ENCODE measurements at places on chromosomes 1 and 21.

DNA sequence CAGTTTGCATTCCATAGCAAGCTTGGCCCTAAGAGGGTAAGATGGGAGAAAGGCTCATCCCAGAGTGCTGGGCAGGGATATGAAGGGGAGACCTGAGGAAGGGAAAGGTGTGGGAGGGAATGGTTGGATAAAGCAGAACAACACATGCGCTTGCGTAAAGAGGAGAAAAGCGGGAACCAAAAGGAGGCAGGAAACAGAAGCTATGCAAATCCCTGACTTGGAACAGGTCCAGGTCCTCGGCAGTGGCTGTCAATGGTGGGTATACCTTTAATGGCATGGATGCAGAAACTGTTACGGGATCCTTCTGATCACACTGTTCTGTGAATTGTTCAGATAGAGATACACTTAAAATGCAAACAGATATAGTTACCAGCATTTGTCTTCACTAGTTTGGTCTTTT is 455.6 kb downstream of the SIPA1L2 start:
- no peak for DNase-seq

- DNase-seq = no peak
Measured at GRCh38 chr1:241598249-241598648, 41.9 kb downstream of the CHML start.

- DNase-seq = no peak
Measured at GRCh38 chr1:157226739-157227138, 88.5 kb upstream of the ETV3 start.

GRCh38 chr1:97396463-97396862 is 524.4 kb downstream of the DPYD start:
- no peak for DNase-seq

GRCh38 chr1:216702170-216702569 is 21.1 kb downstream of the ESRRG start:
- DNase-seq = no peak

- DNase-seq = no peak
Measured at GRCh38 chr21:42406201-42406621, 2.5 kb downstream of the UBASH3A start.

DNA sequence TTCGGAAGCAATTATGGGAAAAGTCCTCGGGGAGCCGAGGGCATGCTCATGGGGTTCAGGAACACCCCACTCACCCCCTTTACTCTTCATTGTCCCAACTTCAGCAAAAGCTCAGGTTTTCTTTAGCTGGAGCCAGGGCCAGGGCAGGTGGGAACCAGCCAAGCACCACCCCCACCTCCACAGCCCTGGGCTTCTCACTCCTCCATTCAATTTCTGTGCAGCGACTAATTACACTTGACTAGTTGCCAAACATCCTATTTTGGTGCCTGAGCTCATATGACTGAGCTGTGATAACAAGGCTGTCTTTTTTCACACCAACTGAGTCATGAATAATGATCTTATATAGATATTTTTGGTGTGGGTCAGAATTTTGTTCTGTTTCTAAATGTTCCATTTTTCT is 257.2 kb upstream of the AJAP1 start:
- DNase-seq = no peak

DNA sequence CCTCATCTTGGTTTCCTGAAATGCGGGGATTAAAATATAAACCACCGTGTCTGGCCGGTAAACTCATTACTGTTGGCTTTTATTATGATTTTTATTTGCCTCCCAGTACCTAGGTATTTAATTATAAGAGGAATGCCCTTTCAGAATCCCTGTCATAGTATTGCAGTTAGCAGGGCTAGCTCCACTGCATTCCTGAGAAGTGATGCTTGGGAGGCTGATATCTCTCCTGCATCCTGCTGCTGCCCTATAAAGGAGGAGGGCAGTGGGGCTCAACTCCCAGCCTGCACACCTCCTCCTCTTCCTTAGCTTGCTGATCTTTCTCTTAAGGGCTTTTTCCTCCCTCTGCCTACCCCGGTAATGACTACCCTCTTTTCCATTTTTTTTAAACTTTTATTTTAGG is 19.9 kb upstream of the DISC1 start:
- no peak for DNase-seq

GRCh38 chr21:31443736-31444521 is 99.9 kb upstream of the TIAM1 start:
- no peak for DNase-seq

GRCh38 chr1:96752394-96752793 is 30.8 kb downstream of the PTBP2 start:
- DNase-seq = no peak

- no peak for DNase-seq
Measured at GRCh38 chr1:218466341-218467010, 121.3 kb downstream of the TGFB2 start.

DNA sequence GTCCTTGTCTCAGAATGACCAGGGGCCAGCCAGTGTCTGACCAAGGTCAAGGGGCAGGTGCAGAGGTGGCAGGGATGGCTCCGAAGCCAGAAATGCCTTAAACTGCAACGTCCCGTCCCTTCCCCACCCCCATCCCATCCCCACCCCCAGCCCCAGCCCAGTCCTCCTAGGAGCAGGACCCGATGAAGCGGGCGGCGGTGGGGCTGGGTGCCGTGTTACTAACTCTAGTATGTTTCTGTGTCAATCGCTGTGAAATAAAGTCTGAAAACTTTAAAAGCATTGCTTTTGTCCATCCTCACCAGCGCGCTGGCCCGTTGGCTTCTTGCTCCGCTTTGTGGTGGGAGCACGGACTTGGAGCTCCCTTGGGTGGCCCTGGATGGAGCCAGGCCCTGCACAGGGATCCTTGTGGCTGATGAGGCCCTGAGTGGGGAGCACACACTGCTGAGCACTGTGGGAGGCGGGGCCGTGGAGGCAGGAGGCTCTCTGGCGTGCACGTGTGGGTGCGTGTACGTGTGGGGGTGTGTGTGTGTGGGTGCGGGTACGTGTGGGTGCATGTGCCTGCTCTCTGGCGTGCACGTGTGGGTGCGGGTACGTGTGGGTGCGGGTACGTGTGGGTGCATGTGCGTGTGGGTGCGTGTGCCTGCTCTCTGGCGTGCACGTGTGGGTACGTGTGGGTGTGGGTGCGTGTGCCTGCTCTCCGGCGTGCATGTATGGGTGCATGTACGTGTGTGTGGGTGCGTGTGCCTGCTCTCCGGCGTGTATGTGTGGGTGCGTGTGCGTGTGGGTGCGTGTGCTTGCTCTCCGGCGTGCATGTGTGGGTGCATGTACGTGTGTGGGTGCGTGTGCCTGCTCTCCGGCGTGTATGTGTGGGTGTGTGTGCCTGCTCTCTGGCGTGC is 18.0 kb downstream of the RNF223 start:
- no peak for DNase-seq

DNA sequence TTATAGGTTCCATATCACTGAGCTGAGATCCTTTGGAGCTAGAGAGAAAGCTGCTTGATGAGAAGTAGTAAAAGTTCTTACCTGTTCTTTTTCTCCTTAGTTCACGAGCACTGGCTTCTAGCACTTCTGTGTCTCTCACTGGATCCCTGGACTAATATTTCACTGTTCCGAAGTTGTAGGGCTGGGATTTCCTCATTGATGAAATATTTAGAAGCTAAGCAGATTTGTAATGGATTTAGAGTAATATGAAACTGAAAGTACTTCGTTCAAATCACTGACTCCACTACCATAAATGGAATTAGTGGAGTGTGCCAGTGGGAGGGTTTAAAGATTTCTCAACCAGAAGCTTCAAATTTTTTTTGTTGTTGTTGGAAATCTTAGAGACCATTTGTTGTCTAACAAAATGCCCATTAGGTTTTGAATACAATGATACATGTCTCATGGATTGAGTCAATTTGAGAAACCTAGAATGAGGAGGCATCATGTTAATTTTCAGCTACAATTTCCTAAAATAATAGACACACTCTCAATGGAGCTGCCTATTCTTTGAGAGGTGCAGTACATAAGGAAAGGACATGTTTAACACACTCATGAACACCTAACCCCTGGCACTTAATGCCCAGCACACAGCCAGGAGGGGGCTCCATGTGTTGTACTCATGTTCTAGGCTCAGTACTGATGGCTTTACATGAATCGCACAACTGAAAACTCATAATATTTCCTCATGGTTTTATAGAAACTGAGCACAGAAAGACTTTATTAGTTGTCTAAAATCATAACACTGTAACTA is at the start of gene GBP1:
TSS of gene GBP1 (minus strand) at position 130 of the 790 bp plus-strand sequence. CDS start 1,974 bp downstream, outside the sequence.
- DNase-seq = no peak

DNA sequence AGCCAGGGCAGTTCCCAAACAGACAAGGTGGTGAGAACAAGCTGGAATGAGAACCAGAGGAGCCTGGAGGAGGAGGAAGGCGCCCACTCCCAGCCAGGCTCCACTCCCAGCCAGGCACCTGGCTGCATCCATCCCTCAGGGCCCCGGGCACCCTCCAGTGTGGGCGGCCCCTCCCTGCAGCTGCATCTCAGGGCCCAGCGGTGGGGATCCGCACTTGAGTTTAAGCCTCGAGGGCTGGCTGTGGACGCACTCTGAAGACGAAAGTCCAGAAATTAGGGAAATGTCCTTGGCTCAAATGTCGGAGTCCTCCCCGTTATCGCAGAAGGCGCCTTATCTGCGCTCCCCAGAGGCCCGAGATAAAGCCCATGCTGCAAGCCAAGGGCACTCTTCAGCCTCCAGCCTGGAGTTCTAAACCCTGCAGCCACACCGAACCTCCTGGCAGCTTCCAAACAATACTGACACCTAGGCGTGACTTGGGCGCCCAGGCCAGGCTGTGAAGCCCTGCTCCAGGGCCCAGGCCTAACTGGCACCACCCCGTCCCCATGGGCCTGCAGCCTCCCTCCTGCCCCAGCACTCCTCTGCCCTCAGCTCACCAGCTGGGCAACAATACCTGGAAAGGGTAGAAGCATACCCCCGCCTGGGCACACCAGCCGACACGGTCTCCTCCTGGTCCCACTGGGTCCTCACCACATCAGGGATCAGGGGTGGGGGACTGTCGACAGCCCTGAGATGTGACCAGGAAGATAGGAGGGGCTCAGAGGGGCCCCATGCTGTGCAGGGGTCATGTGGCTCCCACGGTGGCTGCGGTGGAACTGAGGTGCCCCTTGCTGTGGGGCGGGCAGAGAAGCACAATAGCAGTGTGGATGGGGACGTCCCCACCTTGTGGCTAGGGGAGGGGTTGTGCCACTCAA is 184.8 kb upstream of the VAMP3 start:
- no peak for DNase-seq

GRCh38 chr1:215044151-215044550 is 38.4 kb upstream of the KCNK2 start:
- no peak for DNase-seq

GRCh38 chr21:29386803-29387202 is 88.1 kb downstream of the BACH1 start:
- DNase-seq = no peak

DNA sequence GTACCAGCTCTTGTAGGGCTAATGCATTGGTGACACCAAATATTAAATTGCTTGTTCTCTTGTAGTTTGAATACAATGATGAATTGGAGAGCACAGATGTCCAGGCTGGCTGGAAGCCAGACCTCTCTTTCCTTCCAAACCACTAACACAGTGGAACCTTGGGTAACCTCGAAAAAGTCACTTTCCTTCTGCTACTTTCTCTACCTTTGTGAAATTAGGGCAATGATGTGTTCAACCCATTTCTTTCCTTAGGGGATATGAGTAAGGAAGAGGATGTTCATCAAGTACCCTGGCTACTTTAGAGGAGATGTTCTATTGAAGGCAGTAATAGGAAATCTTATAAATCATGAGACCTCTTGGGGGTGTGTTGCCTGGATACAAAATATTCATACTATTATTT is 55.7 kb downstream of the XCL2 start:
- no peak for DNase-seq

- no peak for DNase-seq
Measured at GRCh38 chr1:152141971-152142584, 16.9 kb downstream of the RPTN start.

- no peak for DNase-seq
Measured at GRCh38 chr21:41648591-41649031, 118.2 kb downstream of the RIPK4 start.

- no peak for DNase-seq
Measured at GRCh38 chr1:231970684-231971083, 344.1 kb downstream of the DISC1 start.

DNA sequence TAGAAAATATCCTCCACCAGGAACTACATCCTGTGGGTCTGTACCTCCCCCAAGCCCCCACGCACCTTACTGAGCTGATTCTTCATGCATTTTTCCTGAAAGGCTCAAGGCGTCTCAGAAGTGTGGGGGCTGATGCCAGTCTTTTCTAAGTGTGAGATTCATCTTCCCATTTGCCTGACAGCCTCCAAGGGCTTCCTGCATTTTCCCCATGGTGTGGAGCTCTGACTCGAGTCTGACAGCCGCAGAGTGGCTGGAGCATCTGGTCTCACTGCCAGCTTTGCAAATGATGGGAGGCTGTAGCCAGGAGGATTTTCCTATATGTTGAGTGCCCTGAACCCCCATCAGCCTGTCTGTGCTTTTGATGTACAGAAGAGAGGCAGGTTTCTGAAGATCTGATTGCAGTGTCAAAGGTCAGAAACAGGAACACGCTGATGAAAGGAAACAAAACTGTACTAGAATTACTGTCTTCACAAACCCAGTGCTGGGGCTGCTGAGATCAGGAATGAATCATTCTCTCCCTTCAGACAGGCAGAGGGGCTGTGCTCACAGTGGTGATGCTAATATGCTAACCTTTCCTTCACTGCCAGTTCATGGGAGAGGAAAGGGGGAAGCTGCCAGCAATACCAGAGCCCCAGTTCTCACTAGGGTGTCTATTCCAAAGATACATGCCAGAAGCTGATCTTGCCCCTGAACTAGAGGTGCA is 201.5 kb upstream of the C1orf174 start:
- no peak for DNase-seq

DNA sequence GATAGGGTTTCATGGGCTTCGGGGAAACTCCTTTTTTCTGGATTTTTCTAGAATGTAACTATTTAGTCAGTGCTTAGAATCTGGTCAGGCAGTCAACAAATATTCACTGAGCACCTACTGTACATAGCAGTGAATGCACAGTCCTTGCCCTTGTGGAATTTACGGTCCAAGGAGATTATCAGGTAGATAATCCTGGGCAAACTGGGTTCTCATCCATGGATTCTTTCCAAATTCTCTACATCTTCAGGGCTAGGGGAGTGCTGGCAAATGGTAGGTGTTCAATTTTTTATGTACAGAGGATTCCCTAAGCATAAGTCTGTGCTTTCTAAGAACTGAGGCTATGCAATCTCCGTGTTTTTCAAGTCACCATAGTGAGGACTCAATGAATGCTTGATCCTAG is 140.7 kb upstream of the CD34 start:
- DNase-seq = no peak

DNA sequence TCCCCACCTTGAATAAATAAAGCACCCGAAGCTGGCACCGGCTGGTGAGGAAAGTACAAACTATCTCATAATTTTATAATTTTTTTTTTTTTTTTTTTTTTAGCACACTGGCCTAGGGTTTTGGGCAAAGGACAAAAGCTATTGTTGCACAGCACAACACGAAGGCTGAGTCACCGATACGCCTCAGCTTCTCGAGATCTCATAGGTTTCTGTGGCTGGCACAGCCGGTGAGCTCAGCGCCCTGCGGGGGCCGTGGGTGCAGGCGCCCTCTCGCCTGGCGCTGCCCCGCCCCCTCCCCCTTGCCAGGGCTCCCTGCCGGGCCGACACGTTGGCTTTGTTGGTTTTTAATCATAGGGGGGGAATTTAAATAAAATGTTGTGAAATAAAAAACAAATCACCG is 17.2 kb downstream of the CASZ1 start:
- no peak for DNase-seq

Data from stimulated activated CD8-positive, alpha-beta memory T cell treated with anti-CD3 and anti-CD28 coated beads, Interleukin-4, amount 100 ng/mL, for 1 hour (primary cell).